ENCODE measurements at places on chromosomes 11 and 22.
A peak's percentile ranks its signal among the peaks of the same experiment; 100 is the strongest.

GRCh38 chr11:57241353-57241972 lies 4.4 kb upstream of the APLNR start:
- DNase-seq: no peak

DNA sequence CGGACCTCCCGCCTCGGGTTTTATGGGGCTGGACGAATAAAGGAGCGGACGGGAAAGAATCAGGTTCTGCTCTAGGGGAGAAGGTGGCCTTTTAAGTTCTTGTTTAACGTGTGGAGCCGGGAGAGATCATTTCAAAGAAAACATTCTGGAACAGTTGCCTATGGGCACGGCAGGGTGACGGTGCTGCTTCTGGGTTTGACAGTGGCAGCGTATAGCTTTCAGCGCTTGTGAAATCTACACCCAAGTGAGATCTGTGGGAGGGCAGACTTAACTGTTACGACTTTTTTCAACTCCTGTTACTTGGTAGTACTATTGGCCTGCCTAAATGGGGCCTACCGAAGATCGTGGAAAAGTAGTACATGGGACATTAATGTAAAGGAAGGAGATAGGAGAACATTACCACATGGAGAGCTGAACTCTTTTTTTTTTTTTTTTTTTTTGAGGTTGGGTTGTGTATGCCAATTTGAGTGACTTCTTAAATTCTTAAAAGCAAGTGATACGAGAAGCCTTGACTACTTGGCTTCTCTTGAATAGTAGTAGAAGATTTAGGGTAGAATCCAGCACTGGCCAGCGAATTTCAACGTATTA lies 743 bp downstream of the USP47 start:
- peak; percentile 78 for DNase-seq

- DNase-seq: no peak
Observed at GRCh38 chr11:61172888-61173287, 11.7 kb upstream of the VPS37C start.

GRCh38 chr22:27507111-27507611 lies 294.4 kb downstream of the MN1 start:
- DNase-seq: peak; percentile 53

- DNase-seq: peak; percentile 10
Observed at GRCh38 chr11:41895081-41895480, 435.6 kb upstream of the LRRC4C start.

DNA sequence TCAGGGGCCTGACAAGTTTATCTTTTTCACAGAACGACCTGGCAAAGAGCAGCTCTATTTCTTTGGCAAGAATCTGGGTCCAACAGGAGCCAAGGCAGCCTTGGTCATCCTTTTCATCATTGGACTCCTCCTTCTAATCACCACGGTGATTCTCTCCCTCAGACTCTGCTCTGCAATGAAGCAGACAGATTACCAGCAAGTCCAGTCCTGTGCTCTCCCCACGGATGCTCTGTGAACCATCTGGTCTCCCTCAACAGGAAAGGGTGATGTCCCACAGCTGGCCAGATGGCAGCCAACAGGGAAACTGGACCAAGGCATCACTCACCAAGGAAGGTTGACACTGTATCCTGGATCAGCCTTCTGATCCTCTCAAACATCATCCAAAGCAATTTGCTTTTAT lies 17.0 kb upstream of the PANX1 start:
- DNase-seq: no peak

DNA sequence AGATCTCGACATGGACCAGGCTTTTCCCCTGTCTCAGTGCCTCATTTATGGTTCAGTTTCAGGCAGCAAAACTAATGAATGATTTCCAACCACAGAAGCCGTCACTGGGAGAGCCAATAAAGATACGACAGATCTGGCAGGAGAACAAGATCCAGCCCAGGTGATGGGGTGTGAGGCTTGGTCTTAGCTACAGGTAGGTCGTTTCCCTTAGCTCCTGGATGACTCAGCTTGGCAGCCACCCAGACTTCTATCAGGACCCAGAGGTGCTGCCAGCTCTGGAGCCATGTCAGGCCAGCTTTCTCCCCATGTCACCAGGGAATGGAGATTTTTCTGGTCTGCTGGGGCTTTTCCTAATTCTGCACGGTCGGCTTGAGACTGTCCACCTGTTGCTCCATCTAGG lies 36.3 kb upstream of the APOBEC3A start:
- DNase-seq: no peak

- no peak for DNase-seq
Observed at GRCh38 chr22:39148026-39148726, 4.3 kb downstream of the CBX7 start.

- DNase-seq: peak; percentile 44
Observed at GRCh38 chr11:94519478-94520084, 7.3 kb downstream of the C11orf97 start.

DNA sequence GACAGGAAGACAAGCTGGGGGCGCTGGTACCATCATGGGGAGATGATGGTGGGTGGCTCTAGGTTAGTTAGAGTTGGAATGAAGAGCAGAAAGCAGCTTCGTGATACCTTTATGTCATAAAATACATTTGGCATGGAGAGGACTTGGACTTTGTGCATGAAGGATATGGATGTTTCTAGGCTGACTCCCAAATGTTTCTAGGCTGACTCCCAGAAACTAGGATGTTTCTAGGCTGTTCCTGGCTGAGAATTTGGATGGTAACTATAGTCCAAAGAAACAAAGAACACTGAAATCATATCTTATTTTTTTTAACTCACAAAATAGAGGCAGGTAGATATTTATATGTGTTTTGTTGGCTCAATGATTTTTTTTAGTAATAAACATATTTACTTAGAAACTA lies 89.4 kb upstream of the VPREB1 start:
- DNase-seq: no peak

- DNase-seq: no peak
Observed at GRCh38 chr11:114059984-114060391, 477 bp downstream of the ZBTB16 start.

- DNase-seq: no peak
Observed at GRCh38 chr11:32374261-32374711, 61.1 kb downstream of the WT1 start.

GRCh38 chr22:48257685-48258055 lies 1495.2 kb downstream of the TBC1D22A start:
- no peak for DNase-seq

- no peak for DNase-seq
Observed at GRCh38 chr11:73997120-73997770, 11.6 kb downstream of the UCP3 start.

- DNase-seq: no peak
Observed at GRCh38 chr11:57819252-57819979, 57.8 kb downstream of the CTNND1 start.

GRCh38 chr11:110293389-110293788 lies 3.0 kb downstream of the RDX start:
- no peak for DNase-seq

DNA sequence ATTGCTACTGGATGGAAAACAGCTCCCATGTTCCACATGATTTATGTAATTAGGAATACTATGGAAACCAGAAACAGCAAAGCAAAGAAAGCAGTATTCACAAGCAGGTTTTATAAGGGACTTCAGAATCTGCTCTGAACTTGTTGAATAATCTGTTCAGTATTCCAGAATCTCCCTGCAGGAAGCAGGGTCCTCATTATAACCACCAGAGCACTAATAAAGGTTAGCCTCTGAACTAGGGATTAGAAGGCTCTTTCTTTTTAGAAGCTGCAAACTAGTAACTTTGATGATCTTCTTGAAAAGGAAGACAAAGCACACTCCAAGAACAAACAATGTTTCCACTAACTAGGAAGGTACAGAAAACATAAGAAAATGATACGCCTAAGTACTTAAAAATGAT lies 125.8 kb downstream of the DCDC1 start:
- DNase-seq: no peak

GRCh38 chr11:111515591-111515990 lies 1.0 kb downstream of the HOATZ start:
- no peak for DNase-seq

GRCh38 chr11:272195-272930 lies 5.8 kb upstream of the NLRP6 start:
- DNase-seq: no peak

- no peak for DNase-seq
Observed at GRCh38 chr11:101620026-101620425, 36.2 kb upstream of the TRPC6 start.

DNA sequence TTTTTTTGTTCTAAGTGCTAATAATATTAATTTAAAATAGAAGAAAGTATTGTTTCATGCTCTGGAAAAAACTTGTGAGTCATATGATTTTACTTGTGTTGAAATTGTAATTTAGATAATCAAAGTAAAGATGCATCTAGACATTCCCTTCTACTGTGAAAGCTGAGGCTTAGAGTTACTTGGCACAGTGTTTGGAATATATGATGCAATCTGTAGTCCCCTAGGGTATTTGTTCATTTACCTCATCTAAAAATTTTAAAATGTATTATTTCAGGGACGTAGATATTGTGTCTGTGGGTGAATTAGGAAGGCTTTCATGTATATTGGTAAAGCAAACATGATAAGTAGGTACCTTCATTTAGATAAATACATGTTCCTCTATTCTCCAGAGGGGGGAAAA lies 793.5 kb upstream of the CNTN5 start:
- no peak for DNase-seq

DNA sequence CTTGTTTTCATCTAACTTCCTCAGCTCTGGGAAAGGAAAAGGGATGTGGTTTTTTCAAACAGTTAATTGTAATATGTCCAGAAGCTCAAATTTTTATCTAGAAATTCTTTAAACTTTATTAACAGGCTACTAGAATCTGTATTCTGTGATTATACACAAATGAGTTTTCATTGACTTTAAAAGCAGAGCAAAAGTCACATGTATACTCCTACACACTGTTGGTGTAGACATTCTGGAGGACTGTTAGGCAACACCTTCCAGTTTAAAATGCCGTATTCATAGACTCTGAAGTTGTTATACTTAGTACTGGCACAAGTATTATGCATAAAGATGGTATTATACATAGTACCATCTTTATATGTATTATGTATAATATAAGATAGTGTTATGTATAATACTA lies 64.9 kb downstream of the SPECC1L start:
- no peak for DNase-seq

DNA sequence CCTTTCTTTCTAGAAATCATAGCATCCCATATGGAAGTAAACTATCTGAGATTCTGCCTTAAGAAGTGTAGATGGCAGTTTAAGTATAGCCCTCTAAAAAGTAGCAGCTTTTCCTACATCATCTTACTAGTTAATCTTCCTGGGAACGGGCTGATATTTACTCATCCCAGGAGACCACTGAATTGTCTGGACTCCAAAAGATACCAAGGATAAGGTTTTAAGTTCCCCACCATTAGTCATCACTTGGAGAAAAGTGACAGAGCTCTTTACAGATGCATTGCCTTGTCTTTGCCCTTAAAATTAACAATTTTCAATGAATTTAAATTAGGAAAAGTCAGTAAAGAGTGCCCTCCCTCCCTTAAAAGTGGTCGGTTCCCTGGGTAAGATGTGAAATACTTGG lies 129.5 kb downstream of the MAML2 start:
- peak; percentile 88 for DNase-seq

- no peak for DNase-seq
Observed at GRCh38 chr11:69073469-69073868, 24.7 kb downstream of the TPCN2 start.

DNA sequence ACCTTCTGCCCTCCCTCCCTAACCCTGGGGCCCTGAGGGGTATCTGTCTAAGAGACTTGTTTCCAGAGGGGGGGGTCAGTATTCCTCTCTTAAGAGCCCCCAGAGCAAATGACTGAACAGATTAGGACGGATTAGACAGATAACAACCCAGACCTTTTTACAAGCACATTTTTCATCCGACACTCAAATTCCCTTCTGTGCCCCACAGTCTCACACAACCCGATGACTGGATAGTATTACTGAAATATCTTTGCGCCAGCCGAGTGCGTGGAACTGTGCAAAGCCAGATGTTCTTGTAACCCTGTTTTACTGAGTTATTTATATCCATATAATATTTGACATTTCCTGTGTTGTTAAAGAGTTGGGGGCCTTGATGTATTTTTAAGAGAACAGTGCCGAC lies 30.9 kb upstream of the FLI1 start:
- no peak for DNase-seq

DNA sequence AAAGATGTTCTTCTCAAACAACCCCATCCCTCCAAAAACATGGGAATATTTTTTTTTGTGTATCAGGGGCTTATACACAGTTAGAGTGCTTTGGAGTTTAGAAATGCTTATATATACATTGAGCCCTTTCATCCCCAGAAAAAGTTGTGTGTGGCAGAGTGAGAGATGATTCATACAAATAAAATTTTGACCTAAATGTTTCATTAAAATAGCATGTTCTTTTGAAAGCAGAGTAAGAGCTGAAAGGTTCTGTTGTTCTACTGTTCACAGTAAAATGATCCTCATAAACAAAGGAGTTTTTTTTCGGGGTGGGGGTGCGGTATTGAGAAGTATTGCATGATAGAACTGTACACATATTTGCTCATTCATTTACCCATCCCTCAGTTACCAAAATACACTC lies 512.4 kb downstream of the DLG2 start:
- peak; percentile 70 for DNase-seq

DNA sequence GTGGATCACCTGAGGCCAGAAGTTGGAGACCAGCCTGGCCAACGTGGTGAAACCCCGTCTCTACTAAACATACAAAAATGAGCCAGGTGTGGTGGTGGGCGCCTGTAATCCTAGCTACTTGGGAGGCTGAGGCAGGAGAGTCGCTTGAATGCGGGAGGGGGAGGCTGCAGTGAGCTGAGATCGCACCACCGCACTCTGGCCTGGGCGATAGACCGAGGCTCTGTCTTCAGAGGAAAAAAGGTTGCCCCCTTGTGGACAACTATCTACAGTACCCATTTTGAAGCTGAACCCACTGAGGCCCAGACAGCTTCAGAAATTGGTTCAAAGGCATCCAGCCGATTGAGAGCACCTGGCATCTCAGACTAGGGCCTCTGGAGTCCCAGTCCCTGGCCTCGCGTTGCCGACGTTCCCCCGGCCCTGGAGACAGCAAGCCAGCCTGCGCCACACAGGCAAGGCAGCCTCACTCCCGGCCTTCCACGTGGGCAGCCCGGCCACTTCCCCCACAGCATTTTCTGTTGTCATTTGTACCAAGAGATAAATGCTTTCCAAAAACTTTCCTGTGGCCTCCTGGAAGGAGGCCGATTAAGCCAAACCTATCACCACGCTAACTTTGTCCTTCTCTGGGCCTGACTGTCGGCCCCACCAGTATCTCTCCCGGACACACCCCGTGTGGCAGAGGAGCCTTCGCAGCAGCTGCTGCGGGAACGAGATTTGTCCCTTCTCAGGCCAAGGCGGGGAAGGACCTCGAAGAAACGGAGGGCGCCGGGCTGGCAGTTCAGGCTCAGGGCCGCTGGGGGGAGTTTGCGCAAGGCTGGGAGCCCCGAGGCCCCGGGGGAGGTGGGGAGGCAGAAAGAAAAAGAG lies 82.8 kb downstream of the FLI1 start:
- DNase-seq: peak; percentile 27

DNA sequence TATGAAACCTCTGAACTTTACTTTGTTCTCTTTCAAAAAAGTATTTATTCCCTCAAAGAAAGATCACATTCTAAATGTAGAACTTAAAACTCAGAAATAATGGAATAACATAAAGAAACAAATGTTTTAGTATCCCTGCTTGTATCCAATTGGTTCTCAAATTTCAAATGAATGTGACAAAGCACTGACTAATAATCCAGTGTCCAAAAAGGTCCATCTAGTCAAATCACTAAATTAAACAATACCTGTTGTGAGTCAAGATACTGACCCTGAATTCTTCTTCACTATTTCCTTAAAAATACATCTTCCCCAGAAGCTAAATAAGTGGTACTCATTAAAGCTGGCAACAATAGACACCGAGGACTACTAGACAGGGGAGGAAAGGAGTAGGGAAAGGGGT lies 313.1 kb downstream of the SBF2 start:
- DNase-seq: no peak

GRCh38 chr11:111913997-111914396 lies 1.5 kb downstream of the HSPB2 start:
- DNase-seq: peak; percentile 55
